Suppressor macrophage (primary cell): ENCODE measurements at places on chromosomes 12 and 14.

GRCh38 chr14:88352698-88353097 is 29.6 kb upstream of the KCNK10 start:
- DNase-seq, result no peak

DNA sequence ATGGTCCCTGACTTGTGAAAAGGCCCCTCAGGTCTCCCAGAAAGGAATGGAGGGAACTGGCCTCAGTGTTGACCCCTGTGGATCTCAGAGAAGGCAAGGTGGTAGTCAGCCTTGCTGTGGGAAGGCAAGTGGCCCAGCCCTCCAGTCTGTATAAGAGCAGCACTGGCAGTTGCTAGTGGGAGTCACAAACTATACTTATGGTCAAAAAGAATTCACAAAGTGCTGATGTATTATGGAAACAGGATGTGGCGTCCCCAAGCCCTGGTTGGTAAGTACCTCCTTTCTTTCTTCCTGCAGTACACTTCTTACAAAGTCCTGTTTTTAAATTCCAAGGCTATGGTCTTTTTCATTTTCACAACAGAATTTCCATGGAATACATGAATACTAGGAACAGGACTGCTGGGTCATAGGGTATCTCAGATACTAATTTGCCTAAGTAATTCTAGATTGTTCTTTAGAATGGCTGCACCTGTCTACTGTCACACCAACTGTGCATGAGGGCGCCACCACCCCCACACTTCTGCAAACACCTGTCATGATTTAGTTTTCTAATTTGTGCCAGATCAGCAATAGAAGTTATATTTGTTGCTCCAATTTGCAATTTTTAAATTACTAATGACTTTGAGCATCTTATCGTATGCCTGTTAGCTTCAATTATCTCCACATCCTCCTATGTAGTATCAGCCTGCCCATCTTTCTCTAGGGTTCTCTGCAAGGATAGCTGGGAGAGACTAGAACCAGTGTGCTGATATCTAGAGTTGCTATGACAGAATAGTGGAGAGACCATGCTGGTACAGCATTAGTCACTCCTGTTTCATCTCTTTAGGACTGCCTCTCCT is 40.7 kb upstream of the TMEM263 start:
- no peak for DNase-seq

- DNase-seq, result no peak
Measured at GRCh38 chr12:128586451-128587029, 237.2 kb downstream of the SLC15A4 start.

- DNase-seq, result no peak
Measured at GRCh38 chr12:30835216-30835615, 80.5 kb upstream of the CAPRIN2 start.

GRCh38 chr12:98735821-98736220 is 90.7 kb downstream of the APAF1 start:
- no peak for DNase-seq

GRCh38 chr14:105192866-105193731 is 12.0 kb upstream of the NUDT14 start:
- DNase-seq, result peak; percentile 31

GRCh38 chr12:53399896-53400295 is 19.9 kb downstream of the SP1 start:
- no peak for DNase-seq

- no peak for DNase-seq
Measured at GRCh38 chr14:101358320-101359125, 202.8 kb upstream of the DIO3 start.

DNA sequence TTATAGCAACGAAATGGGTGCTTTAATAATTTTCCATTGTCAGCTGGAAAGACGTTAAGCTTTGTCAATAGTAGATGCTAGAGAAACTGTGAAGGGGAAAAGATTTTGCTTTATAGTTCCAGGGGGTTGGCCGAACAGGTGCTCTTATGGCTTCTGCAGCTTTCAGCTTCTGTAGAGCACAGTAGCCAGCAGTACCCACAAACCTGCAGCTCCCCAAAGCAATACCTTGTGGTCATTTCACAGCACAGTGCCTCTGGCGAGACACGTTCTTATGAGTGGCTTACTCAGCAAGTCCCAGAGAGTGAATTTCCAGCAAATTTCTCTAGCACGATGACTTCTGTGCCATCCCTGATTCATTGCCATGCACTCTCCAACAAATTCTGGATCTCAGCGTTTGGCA is 416.3 kb upstream of the ATP2B1 start:
- DNase-seq, result no peak

GRCh38 chr12:2501464-2502191 is 293.1 kb upstream of the FKBP4 start:
- DNase-seq, result peak; percentile 64

DNA sequence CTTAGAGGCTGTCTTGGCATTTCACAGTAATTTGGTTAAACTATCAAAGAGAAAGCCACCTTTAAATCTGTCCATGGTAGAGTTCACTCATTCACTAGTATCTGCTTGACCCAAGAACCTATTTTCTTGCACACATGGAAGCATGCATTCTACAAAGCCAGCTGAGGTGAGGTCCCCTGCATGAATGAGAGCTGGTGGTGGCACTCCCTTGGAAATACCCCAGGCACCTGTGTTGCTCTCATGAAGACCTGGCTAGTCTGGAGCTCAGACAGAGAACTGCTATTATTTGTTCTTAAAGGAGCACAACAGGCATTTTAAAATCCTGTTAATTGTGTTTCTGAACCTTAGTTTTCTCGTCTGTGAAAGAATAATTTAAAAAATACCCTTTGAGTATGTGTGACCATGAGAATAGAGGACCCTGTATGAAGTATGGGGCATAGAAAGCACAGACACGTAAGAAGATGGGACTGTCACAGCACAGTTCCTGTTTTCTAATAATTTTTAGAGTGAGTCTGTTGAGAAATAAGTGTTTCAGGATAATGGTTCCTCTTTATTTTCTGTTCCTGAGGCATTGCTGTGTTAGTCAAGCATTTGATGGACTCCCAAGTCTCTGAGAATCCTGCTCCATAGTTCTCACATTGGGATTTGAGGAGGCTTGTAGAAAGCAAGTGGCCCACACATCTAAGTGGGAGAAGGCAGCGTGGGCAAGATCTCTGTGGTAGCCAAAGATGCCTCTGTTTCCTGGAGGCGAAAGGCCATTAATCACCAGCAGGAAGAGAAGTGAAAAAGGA is 10.9 kb downstream of the RGS6 start:
- DNase-seq, result peak; percentile 30

DNA sequence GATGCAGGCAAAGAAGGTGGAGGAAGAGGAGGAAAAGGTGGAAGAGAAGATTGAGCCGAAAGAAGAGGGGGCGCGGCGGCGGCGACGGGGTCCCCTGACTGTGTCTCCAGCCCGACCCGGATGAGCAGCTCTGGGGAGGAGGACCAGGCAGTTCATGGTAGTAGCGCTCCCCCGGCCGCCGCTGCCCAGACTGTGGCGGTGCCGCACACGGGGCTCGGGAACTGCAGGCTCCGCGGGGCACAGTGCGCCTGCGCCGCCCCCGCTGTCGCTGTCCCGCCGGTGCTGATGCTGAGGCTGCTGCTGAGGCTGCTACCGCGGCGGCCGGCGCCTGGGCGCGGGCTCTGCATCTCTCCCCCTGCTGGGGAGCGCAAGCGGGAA is at the start of gene KCNH5:
KCNH5 (minus strand) TSS at position 225 of the 378 bp plus-strand sequence. CDS start 272 bp downstream, outside the sequence.
- DNase-seq, result no peak

- DNase-seq, result no peak
Measured at GRCh38 chr14:33052943-33053342, 114.3 kb downstream of the NPAS3 start.

DNA sequence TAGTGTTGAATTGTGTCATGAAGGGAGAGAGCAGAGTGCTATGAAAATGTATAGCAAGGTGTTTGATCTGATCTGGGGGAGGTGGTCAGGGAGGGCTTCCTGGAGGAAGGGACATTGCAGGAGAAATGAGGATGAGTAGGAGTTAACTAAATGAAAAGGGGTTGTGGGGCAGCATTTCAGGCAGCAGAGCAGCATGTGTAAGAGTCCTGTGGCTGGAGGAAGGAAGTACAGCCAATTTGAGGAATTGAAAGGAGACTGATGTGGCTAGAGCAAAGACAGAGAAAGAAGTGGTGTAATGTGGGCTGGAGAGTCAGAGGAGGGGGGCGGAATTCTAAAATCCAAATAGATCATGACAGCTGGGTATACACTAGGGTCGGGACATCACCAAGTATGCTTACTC is 20.5 kb downstream of the NPC2 start:
- DNase-seq, result peak; percentile 77
